ENCODE measurements at places on chromosomes 5 and 9.

- H3K27ac ChIP-seq = no peak overlapping the region
- no peaks in the 10 kb centered on the region for H3K27me3 ChIP-seq
- DNase-seq = no peak
- no peak overlapping the region for H3K4me3 ChIP-seq
- no peaks in the 10 kb centered on the region for H3K4me1 ChIP-seq
These were observed 9.5 kb downstream of the MTRR start for GRCh38 chr5:7878381-7878873.

- no peaks in the 10 kb centered on the region for H3K36me3 ChIP-seq
- H3K27ac ChIP-seq = no peak overlapping the region
- no peak overlapping the region for H3K4me3 ChIP-seq
- H3K27me3 ChIP-seq = peaks cover 10% of the 10 kb centered on the region
These were observed 22.5 kb downstream of the PAX5 start for GRCh38 chr9:37011530-37011929.

GRCh38 chr5:176652136-176652535, 4.9 kb downstream of the TSPAN17 start:
- H3K36me3 ChIP-seq = no peaks in the 10 kb centered on the region
- H3K27ac ChIP-seq = no peak overlapping the region
- no peak overlapping the region for H3K4me3 ChIP-seq
- peaks cover 6% of the 10 kb centered on the region for H3K4me1 ChIP-seq

DNA sequence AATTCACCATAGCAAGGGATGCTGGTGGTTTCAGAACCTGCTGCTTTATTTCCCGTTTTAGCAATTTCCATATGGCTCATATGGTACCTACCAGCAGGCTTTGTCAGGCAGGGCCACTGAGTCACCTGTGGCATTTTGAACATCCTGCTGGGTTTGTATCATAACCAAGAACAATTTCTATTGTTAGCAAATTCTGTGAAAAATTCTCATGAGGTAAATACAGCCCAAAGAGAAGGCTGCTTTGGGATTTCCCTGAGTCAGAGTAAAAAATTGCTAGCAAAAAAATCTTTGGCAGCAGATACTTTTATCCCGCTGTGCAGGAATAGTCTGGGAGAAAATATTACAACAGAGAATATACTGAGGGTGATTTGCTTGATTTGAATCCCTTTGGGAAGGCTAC, 52.7 kb downstream of the PRR16 start:
- peaks cover 6% of the 10 kb centered on the region for H3K4me1 ChIP-seq

DNA sequence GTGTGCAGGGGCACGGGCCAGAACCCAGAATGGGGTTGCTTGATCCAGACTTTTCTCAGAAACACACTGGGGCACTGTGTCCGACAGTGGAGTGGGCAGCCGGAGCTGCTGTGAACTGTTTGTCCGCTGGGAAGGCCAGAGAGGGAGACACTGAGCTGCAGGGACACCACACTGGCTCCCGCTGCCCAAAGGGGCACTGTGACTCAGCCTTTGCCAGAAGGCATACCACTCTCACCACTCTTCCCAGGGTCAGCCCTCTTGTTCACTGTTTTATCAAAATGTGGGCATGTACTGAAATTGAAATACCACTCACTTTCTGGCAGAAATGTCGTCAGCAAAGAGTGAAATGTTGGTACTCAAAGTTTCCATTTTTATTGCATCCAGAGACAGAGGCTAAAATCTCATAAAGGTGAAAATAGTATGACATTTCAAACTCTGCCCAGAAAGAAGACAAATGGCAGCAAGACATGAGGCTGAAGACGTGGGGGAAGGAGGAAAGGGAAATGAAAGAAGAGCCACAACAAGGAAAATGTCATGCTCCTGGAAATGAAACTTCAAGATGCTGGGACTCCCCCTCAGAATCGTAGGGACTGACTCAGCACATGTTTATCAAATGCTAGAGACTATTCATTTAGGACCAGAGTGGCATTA, 4.5 kb upstream of the IL7R start:
- H3K27ac ChIP-seq = no peak overlapping the region
- no peaks in the 10 kb centered on the region for H3K27me3 ChIP-seq
- H3K36me3 ChIP-seq = no peaks in the 10 kb centered on the region
- no peaks in the 10 kb centered on the region for H3K4me1 ChIP-seq
- H3K4me3 ChIP-seq = no peak overlapping the region
- DNase-seq = no peak

GRCh38 chr5:75050415-75050814, 1.9 kb downstream of the GCNT4 start:
- peaks cover 9% of the 10 kb centered on the region for H3K4me1 ChIP-seq
- H3K4me3 ChIP-seq = no peak overlapping the region

- DNase-seq = no peak
- H3K27ac ChIP-seq = no peak overlapping the region
- no peaks in the 10 kb centered on the region for H3K27me3 ChIP-seq
- no peak overlapping the region for H3K4me3 ChIP-seq
- peaks cover 3% of the 10 kb centered on the region for H3K4me1 ChIP-seq
- no peaks in the 10 kb centered on the region for H3K36me3 ChIP-seq
These were observed 31.5 kb downstream of the GAPVD1 start for GRCh38 chr9:125293134-125293533.

GRCh38 chr9:77587042-77587441, 61.1 kb downstream of the GNA14 start:
- no peak overlapping the region for H3K4me3 ChIP-seq
- no peaks in the 10 kb centered on the region for H3K36me3 ChIP-seq
- no peak overlapping the region for H3K27ac ChIP-seq
- H3K4me1 ChIP-seq = no peaks in the 10 kb centered on the region
- H3K27me3 ChIP-seq = no peaks in the 10 kb centered on the region
- DNase-seq = no peak

DNA sequence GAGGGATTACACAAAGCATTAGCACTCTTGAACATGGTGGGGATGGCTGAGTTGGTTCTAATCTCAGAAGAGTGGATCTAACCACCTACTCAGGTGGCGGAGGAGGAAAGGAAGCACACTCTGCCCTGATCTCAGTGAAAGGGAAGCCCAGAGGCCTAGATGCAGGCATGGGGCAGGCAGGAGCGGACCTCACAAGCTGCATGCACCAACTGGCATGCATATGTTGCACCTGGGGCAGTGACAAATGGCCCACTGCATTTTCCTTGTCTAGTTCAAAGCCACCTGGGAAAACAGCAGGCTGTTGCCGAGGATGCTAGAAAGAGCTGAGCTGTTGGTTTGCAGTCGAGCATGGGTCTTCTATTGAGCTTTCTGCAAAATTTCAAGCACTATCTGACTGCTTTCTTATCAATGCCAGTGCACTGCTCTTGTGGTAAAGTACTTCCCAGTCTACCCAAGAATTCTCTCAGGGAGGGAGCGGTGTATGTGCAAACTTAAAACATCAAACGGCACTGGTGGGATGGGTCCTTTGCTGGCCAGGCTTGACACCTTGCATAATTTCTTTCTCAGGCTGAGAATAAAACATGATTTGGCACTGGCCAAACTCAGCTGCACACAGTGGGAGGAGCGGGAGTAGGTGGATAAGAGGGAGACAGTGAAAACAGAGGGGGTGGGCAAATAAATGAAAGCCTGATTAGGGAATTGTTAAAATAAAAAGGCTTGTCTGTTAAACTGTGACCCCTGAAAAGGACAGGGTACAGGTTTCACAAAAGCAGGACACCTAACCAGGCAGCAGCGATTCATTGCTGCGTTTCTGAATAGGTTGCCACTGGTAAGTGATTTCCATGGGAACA, 108.9 kb downstream of the MARCHF3 start:
- H3K4me3 ChIP-seq = no peak overlapping the region
- DNase-seq = no peak
- H3K27me3 ChIP-seq = no peaks in the 10 kb centered on the region
